ENCODE measurements at places on chromosomes 3 and 15. TPM values are rescaled to one million over a fixed set of nuclear protein-coding genes. Genes with fewer than 3 reads are reported as not detected.

DZIP3 gene
- polyA plus RNA-seq = 9.8 TPM

DNA sequence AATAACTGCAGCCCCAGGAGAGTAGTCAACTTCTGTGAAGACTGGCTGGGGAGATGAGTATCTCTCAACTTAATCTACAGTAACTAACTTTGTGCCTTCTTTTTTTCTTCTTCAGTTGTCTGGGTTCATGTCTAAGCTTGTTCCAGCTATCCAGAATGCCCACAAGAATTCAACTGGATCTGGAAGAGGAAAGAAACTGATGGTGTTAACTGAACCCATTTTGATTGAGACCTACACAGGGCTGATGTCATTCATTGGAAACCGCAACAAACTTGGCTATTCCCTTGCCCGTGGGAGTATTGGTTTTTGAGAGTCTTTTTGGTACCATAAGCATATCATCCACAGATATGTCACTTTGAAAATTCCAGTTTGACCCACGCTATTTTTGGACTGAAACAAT, 148.7 kb downstream of the TPRG1 start:
- no peak overlapping the region for H3K4me3 ChIP-seq
- no peak for DNase-seq
- peaks cover 3% of the 10 kb centered on the region for H3K36me3 ChIP-seq

DNA sequence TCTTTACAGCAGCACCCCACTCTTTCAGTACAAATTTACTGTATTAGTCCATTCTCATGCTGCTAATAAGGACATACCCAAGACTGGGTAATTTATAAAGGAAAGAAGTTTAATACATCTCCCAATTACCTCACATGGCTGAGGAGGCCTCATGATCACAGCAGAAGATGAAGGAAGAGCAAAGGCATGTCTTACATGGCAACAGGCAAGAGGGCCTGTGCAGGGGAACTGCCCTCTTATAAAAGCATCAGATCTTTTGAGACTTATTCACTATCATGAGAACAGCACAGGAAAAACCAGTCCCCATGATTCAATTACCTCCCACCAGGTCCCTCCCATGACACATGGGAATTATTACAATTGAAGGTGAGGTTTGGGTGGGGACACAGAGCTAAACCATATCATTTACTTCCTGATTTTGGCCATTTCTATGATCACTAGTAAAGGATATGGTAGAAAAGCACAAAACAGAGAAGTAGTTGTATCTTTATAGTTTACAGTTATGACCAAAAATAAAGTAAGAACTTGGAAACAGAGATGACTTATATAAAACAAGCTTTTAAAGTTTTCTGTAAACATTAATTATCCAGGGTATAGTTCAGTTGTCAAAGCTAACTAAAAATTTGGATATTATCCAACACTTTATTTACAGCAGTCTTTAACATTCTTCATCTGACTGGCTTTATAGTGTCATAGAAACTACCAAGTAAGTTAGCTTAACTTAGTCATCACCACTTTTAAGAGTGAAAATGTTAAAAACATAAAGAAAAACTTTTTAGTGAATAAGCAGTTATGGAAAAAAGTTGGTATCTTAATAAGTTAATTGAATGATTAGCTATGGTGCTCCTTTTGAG, 40.2 kb downstream of the P2RY1 start:
- DNase-seq = no peak
- H3K36me3 ChIP-seq = no peaks in the 10 kb centered on the region
- H3K4me3 ChIP-seq = no peak overlapping the region
- peaks cover 4% of the 10 kb centered on the region for H3K27me3 ChIP-seq
- H3K27ac ChIP-seq = no peak overlapping the region

DNA sequence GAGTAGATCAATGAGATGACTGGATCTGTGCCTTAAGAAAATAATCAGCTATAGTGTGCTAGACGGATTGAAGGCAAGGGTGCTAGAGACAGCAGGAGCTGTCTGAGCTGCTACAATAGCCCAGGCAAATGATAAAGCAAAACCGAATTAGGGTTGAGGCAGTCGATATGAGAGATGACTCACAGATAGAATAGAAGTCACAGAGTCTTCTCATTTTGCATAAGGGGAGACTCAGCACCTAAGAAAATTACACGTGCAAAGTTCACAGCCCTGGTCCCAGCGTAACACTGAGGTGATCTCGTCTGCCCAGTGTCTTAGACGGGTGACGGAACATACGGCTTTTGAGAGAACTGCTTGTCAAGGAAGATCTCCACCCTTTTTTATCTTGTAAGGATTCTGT, 11.6 kb downstream of the LPP start:
- H3K27ac ChIP-seq = no peak overlapping the region
- H3K27me3 ChIP-seq = peaks cover 2% of the 10 kb centered on the region
- no peak overlapping the region for H3K4me3 ChIP-seq
- DNase-seq = no peak
- peaks cover 66% of the 10 kb centered on the region for H3K4me1 ChIP-seq
- H3K36me3 ChIP-seq = peaks cover 5% of the 10 kb centered on the region

- H3K27ac ChIP-seq = no peak overlapping the region
- H3K4me1 ChIP-seq = no peaks in the 10 kb centered on the region
- H3K27me3 ChIP-seq = no peaks in the 10 kb centered on the region
- no peak for DNase-seq
Measured at GRCh38 chr3:146838221-146838620, 233.1 kb upstream of the PLSCR5 start.

DNA sequence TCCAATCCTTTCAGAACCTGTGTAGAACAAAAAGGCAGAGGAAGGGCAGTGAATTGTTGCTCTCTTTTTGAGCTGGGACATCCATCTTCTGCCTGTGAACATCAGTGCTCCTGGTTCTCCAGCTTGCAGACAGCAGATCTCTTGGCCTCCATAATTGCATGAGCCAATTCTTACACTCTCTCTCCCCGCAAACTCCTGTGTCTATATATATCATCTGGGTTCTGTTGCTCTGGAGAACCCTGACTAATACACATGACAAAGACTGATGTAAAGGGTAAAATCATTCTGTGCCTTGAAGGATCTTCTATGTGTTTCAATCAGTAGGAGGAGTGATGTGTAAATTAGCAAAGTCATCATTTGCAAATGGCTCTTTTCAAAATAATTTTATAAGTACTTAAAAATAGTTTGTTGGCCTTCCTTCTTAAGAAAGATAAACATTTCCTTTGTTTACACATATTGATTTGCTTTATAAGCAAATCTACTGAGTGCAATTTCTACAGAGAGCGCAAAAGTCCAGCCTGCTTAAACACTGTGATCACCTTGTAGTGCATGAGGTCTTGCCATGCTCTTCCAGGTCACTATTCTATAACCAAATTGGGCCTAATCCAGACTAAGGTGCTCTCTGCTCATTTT, 154.9 kb upstream of the ANKRD28 start:
- H3K4me3 ChIP-seq = no peak overlapping the region
- no peak for DNase-seq
- H3K27ac ChIP-seq = no peak overlapping the region
- H3K4me1 ChIP-seq = no peaks in the 10 kb centered on the region
- H3K36me3 ChIP-seq = no peaks in the 10 kb centered on the region

GABRG3 gene
- polyA plus RNA-seq = not detected

DNA sequence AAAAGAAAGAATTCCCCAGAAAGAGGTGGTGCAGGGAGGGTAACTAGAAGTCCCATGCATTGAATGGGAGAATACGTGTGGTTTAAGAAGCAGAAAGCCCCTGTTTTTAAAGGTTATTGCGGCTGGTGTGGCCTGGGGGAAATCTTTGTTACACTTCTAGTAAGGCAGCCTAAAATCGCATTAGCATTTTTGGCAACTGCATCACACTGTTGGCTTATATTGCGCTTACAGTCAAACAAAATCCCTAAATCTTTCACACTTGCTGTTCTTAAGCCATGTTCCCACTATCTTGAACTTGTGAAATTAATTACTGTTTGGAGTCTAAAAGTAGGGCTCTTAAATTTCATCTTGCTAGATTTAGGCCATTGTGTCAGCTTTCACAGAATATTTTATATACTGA, 66.0 kb upstream of the GOLIM4 start:
- no peak overlapping the region for H3K4me3 ChIP-seq
- DNase-seq = no peak
- H3K27ac ChIP-seq = no peak overlapping the region

Measured in immature natural killer cell (primary cell).